AG09309 (cell line): ENCODE measurements at places on chromosomes 7 and 10.
A peak's percentile ranks its signal among the peaks of the same experiment; 100 is the strongest.

GRCh38 chr7:2092279-2092678 lies 140.5 kb downstream of the MAD1L1 start:
- no peak for DNase-seq

GRCh38 chr7:121796381-121796780 lies 76.6 kb upstream of the PTPRZ1 start:
- DNase-seq = no peak

DNA sequence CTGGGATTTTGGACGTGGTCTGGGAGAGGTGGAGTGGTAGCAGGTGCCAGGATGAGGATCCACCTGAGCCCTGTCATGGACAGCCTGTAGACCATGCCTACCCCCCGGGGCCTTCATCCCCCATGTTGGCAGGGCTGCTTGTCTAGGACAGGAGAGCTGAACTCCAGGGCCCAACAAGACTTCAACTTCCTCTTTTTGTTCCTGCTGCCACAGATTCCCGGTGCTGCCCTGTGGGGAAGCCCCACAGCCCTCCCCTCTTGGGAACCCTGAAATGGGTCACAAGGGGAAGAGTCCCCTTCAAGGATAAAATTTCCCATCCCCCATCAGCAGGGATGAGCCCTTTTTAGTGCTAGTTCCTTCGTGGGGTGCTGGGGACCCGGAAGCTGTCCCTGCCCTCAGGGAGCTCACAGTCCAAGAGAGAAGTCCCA lies 1.3 kb upstream of the CUEDC2 start:
- DNase-seq = no peak

DNA sequence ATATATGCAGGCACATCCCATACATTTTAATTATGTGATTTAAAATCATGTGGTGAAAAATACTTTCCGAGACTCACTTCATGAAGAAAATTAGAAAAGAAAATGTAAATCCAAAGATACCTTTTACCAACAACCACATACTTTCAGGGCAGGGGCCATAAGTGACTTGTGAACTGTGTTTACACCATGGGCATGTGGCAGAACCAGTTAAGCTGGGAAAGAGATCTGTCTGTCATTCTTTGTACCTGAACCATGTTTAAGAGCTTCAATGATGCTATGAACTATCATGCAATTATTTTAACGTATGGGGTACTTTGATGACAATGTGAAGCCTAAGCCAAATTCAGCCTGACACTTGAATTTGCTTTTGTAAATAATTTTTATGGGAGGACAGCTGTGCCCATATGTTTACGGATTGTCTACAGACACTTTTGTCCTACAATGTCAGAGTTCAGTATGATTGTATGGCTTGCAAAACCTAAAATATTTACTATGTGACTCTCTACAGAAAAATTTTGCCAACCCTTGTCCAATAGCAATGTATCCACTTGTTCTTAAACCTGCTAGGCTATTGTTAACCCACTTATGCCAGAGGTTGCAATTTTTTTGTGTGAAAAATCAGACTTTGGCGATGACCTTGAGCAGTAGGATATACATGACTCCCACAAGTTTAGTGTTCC lies 654.6 kb downstream of the TNS3 start:
- no peak for DNase-seq

GRCh38 chr10:87545783-87546182 lies 41.1 kb downstream of the MINPP1 start:
- DNase-seq = no peak

DNA sequence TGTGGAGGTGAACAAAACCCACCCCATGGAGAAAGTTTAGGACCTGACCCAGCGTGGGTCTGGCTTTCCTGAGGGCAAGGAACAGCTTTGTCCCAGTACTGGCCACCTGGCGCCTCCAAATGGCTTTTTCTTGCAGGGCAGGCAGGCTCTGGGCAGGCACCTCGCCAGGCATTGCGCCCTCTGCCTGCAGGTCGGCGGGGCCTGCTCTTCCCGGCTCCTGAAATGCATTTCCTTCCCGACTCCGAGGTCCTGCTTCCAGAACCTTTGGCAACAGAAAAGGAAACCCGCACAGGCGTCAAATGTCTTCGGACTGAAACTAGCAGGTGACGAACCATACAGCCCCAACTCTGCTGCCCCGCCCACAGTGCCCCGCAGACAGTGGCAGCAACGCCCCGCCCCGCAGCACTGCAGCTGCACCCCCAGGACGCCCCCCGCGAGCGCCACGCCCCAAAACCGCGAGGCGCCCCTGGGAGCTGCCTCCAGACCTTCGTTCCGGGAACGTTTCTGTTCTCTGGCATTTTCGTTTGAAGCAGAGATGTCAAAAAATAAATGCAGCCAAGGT lies 65.5 kb downstream of the C10orf143 start:
- no peak for DNase-seq

DNA sequence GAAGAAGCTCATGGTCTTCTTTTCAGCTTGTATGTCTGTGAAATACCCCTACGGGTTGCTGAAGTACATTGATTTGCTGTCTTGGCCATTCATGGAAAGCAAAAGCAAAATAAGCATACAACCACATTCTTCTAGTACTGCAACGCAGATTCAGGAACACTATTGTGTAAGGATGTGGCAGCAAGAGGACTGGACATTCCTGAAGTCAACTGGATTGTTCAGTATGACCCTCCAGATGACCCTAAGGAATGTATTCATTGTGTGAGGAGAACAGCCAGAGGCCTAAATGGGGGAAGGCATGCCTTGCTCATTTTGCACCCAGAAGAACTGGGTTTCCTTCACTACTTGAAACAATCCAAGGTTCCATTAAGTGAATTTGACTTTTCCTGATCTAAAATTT lies 133.4 kb upstream of the ANKRD1 start:
- no peak for DNase-seq

- no peak for DNase-seq
Measured at GRCh38 chr10:70982443-70982842, 94.1 kb upstream of the PCBD1 start.

DNA sequence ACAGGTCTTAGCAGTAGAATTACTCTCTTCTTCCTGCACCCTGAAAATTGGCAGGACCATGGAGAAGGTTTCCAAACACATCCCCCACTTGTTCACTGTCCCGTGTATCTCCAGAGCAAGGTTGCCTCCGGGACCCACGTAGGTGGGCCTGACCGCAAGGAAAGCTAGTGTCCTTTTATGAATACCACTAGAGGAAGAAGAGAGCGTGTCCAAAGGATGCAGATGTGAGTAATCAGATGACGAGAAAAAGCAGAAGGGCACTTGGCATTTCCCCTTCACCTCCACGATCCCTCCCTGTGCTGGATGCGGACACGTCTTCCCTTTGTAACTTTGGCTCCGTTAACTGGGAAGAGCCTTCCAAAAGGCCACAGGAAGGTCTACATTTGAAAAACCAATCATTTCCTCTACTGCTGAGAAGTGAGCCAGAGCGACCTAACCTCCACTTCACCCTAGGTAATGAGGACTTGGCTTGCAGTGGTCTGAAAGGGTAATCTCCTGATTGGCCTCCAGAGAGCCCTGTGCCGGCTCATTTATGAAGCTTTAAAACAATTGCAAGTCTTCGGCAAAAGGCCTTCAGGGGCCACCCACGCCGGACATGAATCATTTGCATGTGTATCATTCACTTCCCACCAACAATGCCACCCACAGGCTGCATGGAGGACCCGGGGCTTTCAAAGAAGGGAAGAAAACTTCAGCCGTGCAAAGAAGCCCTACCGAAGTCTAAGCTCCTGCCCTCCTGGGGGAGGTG lies 55.4 kb downstream of the LYZL1 start:
- peak; percentile 21 for DNase-seq

GRCh38 chr7:142808802-142809583 lies 38.2 kb downstream of the PRSS2 start:
- DNase-seq = no peak

- no peak for DNase-seq
Measured at GRCh38 chr10:76336213-76336963, 905.0 kb downstream of the LRMDA start.

GRCh38 chr7:123864436-123864835 lies 19.5 kb downstream of the HYAL4 start:
- no peak for DNase-seq

DNA sequence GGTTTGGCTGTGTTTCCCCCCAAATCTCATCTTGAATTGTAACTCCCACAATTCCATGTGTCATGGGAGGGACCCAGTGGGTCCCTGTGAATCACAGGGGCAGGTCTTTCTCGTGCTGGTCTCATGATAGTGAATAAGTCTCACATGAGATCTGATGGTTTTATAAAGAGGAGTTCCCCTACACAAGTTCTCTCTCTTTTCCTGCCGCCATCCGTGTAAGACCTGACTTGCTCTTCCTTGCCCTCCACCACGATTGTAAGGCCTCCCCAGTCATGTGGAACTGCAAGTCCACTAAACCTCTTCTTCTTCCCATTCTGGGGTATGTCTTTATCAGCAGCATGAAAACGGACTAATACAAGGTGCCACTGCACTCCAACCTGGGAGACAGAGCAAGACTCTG lies 329.2 kb downstream of the TNS3 start:
- no peak for DNase-seq

- no peak for DNase-seq
Measured at GRCh38 chr10:34864149-34865067, 49.3 kb upstream of the PARD3 start.

- DNase-seq = no peak
Measured at GRCh38 chr7:79137942-79138341, 315.5 kb downstream of the MAGI2 start.

GRCh38 chr10:119834188-119834587 lies 38.5 kb downstream of the MCMBP start:
- no peak for DNase-seq

- no peak for DNase-seq
Measured at GRCh38 chr10:124550293-124551034, 88.8 kb downstream of the LHPP start.

- no peak for DNase-seq
Measured at GRCh38 chr7:52616552-52616951, 418.9 kb upstream of the POM121L12 start.

DNA sequence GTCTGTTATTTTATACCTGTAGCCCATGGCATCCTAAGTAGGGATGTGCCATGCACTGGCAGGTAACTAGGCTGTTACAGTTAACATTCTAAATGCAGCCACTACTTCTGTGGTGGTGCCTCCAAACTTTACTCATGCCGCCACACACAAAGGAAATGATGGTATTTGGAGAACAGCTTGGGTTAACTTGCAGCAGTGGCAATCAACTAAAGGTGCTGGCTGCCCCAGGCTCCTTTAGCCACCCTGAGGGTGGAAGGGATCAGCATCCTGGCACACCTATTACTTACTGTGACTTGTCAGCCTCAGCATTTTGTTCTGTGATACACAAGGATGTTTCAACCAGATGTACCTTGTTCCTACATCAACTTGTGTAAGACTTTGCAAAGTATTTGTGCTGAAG lies 221.8 kb upstream of the PPP1R3A start:
- DNase-seq = no peak

GRCh38 chr10:42111076-42111475 lies 527.3 kb downstream of the ZNF33B start:
- no peak for DNase-seq

GRCh38 chr7:157693521-157694375 lies 356.9 kb downstream of the DNAJB6 start:
- no peak for DNase-seq

GRCh38 chr7:155545348-155545747 lies 1.0 kb downstream of the CNPY1 start:
- DNase-seq = no peak

- DNase-seq = no peak
Measured at GRCh38 chr7:41146429-41146828, 556.5 kb downstream of the INHBA start.

DNA sequence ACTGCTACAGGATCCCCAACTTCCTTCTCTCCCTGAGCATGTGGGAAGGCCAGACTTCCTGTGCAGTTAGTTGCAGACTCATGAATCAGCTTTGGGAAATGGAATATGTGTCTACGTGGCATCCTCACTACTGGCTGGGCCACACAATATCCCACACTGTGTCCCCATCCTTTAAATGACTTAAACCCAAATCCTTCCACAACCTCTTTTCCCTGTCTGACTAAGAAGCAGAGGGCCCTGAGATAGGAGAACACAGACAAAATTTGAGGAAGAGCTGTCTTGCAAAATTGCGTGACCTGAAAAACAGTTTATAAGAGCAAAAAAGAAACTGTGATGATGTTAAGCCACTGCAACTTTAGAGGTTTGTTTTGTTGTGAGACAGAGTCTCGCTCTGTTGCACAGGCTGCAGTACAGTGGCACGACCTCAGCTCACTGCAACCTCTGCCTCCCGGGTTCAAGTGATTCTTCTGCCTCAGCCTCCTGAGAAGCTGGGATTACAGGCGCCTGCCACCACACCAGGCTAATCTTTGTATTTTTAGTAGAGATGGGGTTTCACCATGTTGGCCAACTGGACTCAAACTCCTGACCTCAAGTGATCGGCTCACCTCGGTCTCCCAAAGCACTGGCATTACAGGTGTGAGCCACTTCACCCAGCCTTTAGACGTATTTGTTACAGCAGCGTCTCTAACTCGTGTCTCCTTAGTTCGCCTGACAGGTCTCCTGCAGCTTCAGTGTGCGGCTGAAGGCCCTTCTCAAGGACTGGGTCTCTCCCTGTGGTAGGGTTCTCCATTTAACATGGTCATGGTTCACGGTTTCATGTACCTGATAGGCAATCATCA lies 46.9 kb upstream of the SFMBT2 start:
- DNase-seq = no peak

GRCh38 chr7:151992375-151992774 lies 33.1 kb upstream of the GALNT11 start:
- no peak for DNase-seq

DNA sequence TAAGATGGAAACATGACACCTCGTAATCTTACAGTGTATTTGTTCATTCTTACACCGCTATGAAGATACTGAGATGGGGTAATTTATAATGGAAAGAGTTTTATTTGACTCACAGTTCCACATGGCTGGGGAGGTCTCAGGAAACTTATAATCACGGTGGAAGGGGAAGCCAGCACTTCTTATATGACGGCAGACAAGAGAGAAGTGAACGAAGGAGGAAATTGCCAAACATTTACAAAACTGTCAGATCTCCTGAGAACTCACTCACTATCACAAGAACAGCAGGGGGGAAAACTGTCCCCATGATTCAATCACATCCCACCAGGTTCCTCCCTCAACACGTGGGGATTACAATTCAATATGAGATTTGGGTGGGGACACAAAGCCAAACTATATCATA lies 282.3 kb downstream of the HGF start:
- DNase-seq = no peak

GRCh38 chr10:110387983-110388686 lies 83.4 kb upstream of the SMNDC1 start:
- peak; percentile 21 for DNase-seq

GRCh38 chr10:89217057-89217990 lies 10.2 kb upstream of the CH25H start:
- DNase-seq = no peak

DNA sequence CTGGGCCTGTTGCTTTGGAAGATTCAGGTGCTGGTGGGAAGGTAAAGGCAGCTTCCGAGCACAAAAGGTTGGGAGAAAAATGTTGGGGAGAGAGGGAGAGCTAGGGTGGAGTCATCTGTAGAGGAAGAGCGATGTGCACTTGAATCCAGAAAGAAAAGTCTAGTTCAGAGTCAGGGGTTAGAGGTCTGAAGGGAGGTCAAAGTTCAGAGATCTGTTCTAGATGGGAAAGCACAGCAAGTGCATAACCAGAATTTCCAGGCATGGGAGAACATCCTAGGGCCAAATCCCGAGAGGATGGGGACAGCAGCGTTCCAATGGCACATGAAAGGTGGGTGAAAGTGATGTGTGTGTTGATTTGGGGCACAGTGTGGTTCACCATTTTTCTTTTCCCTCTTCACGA lies 51.5 kb upstream of the MKLN1 start:
- no peak for DNase-seq
